ENCODE measurements at places on chromosomes 4 and X. TPM values are rescaled to one million over a fixed set of nuclear protein-coding genes. Genes with fewer than 3 reads are reported as not detected.

Gene C4orf36
- total RNA-seq: not detected

Gene BMX
- total RNA-seq: not detected

GRCh38 chrX:19569121-19569805 is 54.0 kb upstream of the MAP3K15 start:
- DNase-seq: peak; percentile 14

Gene MTTP
- 102 TPM for total RNA-seq

GRCh38 chrX:98371994-98372393 is 1488.3 kb downstream of the RPA4 start:
- DNase-seq: no peak

- no peak for DNase-seq
Measured at GRCh38 chr4:65083076-65083475, 587.2 kb downstream of the EPHA5 start.

DNA sequence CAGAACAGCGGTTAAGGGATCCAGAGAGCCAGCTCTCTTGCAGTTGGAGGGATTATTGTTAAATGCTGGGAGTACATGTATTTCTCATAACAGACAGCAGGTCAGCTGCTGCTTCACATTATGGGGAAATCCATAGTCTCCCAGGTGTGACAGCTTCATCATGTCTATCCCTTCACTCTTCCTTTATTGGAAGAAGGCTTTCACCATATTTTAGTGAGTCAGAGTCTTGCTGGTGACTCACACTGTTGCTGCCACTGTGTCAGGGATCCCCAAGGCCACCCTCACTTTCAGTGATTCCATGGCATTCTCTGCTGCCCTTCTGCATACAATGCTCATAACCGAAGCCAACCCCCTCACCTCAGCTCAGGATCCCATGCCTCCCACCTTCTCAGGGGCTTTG is 32.9 kb upstream of the PAGE5 start:
- no peak for DNase-seq

DNA sequence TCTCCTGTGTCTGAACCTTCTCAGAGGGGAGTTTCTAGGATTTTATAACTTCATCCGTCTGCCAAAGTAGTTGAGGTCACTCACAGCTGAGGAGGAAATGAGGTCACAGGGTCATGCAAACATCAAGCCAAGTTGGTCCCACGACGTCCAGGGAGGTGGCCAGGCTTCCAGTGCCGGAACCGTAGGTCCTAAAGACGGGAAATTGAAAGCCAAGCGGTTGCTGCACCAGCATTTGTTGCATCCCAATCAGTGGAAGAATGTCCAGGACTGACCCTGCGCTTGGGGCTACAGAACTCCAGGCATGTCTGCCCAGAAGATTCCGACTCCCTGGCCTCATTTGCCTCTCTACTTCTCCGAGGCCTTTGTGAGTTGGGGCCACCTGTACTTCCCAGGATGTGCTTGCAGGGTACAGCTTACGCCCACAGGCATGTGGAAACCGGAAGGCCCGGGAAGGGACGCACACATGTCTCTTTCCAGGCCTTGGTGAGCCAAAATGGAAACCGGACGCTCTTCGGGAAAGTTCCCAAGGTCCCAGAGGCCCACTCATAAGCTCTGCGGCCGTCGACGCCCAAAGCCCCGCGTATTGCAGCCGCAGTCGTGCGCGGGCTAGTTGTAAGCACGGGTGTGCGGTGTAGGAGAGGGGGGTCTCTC is 9.3 kb downstream of the PRDM8 start:
- no peak for DNase-seq

DNA sequence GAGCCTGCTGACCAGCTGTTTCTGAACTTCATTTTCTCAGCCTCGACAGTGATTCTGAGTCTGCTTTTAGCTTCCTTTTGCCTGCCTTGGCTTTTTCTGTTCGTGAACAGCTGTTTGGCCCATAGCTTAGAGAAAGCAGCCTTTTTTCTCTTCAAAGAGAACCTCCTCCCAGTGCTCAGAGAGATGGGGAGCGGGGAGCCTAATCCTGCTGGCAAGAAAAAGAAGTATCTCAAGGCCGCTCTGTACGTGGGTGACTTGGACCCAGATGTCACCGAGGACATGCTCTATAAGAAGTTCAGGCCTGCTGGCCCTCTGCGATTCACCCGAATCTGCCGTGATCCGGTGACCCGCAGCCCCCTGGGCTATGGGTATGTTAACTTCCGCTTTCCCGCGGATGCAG is 756 bp downstream of the PABPC5 start:
- DNase-seq: no peak

DNA sequence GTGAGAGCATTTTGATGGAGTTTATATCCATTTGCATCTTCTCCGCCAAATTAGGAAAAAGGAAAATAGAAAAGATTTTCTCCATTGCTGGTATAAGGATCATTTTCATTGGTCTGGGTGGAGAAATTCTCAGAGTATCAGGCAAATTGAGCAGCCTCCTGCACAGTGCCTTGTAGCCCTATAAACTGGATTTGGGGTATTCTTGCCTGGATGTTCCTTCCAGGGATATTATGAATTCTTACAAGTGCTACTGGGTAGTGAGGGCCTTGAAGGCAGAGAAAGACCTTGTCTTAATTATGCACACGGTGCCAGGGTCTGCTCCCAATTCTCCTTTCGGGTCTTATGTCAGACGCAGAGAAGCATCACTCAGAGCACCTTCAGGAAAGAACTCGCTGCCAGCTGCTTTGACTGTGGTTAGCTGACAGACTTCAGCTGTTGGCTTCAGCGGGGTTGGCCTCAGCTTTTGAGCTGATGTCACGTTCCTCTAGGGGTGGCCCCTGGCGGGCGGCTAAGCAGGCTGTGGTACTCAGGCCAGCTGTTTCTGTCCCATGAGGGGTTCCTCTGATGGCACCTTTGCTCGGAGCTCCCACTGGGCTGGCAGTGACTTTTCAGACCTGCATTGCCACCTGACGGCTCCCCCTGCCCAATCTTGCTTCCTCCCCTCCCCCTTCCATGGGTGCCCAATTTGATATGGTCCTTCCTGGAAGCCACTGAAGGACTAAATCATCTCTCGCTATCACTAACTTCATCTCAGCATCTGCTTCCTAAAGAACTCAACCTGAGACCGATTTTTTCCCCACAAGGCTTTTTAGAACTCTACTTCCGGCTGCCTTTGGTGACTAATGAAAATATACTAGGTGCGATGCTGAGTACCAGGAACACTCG is 519.5 kb downstream of the BCOR start:
- DNase-seq: no peak

DNA sequence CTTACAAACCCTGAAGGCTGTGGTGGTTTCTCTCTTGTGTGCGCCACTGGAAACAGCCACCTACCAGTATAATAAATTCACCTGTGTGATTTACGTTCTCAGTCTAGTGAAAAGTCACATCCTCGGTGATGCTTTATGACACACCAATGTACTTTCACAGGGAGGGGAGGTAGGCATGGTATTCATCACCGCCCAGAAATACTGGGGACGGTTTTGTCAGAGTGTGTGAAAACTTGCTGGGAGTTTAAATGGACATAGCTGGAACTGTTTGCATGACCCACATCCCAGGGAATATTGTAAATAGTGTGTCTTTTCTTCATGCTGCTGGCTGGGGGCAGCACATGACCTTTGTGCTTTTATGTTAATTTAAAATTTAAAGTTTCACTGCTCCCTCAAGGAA is 421.8 kb downstream of the MAPK10 start:
- DNase-seq: no peak

Data from HepG2 (cell line).